ENCODE measurements at places on chromosomes 2 and 18.

- DNase-seq: no peak
Observed at GRCh38 chr2:64581777-64582539, 57.8 kb downstream of the AFTPH start.

DNA sequence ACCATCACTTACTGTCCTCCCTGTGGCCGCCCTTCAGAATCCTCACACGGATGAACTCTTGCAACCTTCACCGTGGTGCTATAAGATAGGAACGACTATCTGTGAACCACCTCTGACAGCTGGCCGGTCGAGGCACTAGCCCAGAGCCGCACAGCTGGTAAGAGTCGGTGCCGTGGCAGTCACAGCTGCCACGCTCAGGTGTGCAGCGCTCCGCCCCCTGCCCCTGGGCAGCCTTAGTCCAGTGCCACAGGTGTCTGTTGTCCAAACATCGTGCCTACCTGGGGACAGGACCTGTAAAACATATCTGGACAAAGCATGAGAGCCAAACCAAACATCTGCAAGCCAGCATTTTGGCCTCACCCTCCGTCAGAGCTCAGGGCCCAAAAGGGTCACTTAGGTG, 55.3 kb upstream of the SALL3 start:
- no peak for DNase-seq

DNA sequence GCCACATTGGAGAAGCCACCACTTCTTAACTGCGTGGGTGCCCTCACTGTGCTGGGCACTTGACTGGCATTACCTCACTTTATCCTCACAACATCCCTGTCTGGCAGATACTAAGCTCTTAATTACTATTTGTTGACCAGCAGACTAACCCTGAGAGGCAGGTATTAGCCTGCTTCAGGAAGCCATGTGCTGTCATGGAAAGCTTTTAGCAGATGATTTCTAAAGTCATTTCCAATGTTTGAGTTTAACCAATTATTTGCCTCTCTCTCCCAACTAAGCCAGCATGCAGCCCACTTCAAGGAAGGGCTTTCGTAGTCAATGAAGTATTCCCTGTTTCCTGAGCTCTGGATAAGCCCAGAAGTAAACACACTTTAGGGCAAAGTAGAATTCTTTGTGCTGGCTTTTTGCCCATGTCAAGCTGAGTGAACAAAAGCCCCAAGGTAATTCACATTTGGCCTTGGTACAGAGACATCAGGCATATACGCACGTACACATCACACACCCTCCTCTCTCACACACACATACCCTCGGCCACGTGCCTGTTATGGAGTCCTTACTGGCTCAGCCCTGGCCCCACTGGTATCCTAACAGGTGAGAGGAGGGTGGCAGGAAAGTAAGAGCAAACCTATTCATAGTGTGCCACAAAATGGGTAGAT, 108.6 kb downstream of the C1D start:
- DNase-seq: no peak

- no peak for DNase-seq
Observed at GRCh38 chr18:58580078-58580477, 48.8 kb downstream of the ALPK2 start.

DNA sequence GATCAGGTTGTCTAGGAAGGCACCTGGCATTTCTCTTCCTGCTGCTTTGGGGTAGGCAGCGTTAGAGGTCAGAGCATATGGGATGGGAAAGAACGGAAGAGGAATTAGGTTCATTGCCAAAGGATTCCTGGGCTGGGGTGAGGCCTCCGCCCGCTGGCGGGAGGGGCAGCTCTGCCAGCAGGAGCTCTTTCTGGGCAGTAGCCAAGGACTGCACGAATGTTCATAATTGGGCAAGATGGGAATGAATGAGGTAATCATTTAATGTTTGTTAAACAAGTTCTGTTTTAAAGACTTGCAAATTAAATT, 253.9 kb downstream of the AGAP1 start:
- DNase-seq: no peak

- DNase-seq: no peak
Observed at GRCh38 chr2:59857109-59857508, 696.3 kb downstream of the BCL11A start.

- DNase-seq: no peak
Observed at GRCh38 chr2:112644155-112644932, 1.4 kb upstream of the SLC20A1 start.

DNA sequence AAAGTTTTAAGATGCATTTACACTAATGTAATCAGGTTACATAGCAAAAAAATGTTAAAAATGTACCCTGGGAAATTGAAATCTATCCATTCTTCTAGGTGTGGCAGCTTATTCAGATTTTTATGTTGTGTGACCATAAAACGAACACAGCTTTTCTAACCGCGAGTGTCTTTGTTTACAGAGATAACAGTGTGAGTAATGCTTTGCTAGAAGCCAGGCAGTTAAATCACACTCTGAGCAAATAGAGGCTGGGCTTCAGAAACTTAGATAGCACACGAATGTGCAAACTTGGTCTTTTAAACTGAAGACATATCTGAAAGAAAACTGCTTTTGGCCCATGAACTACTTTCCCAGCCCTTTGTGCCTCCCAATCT, 116.1 kb downstream of the SPTBN1 start:
- DNase-seq: no peak

DNA sequence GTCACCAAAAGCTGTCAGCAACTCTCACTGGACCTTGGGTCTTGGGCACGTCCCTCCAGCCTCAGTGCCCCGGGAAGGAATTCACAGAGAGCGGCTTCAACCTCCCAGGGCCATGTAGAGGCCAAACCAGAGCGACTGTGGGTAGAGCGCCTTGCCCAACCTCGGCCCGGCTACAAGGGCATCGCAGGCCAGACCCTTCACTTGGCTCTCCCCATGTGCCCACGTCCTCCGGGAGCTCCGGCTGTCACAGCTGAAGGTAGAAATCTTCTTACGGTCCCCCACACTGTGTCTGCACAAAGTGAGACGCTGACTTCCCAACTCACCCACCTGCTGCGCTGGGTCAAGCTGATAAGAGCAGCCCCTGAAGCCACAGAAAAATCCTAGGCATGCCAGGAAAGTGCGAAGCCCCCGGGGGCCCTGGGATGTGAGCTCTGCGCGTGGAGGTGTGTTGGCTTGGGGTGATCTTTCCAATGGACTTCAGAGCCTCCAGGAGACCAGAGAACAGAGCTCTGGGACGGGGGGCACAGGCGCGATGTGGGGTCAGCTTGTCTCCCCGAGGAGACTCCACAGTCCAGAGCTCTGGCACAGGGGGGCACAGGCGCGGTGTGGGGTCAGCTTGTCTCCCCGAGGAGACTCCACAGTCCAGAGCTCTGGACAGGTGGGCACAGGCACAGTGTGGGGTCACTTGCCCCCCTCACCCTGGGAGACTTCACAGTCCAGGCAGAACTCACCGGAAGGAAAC, 105.5 kb downstream of the RTP5 start:
- no peak for DNase-seq

- DNase-seq: no peak
Observed at GRCh38 chr2:238974501-238975166, 126.7 kb downstream of the TWIST2 start.

DNA sequence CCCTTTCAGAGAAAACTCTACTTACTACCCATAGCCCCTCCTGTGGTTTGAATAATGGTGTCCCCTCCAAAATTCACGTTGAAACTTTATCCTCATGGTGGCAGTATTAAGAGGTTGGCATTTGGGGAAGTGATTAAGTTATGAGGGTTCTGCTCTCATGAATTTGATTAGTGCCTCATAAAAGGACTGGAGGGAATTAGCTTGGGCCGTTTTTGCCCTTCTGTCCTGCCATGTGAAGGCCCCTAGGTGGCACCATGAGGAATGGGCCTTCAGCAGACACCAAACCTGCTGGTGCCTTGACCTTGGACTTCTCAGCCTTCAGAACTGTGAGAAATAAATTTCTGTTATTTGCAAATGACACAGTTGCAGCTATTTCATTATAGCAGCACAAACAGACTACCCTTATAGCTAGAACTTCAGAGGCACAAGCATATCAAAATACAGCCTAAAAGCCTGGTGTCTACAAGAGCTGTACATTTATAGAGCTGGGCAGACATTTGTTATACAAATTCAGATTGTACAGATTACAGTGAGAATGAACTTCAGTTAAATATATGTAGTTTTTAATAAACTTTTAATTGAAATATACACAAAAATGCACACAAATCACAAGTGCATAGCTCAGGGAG, 2.6 kb upstream of the PTPN2 start:
- no peak for DNase-seq

DNA sequence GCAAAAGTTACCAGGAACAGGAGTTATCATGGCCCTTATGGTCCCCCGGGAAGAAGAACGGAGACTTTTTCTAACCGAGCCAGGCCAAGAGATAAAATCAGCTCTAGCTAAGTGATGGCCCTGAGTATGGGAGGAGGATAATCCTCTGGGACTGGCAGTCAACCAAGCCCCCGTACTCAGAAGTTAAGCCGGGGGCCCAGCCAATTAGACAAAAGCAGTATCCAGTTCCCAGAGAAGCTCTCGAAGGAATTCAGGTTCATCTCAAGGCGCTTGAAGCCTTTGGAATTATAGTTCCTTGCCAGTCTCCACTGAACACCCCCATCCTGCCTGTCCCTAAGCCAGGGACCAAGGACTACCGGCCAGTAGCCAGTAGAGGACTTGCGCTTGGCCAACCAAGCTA, 365.3 kb upstream of the TCF4 start:
- DNase-seq: no peak

- no peak for DNase-seq
Observed at GRCh38 chr18:49768051-49768391, 45.3 kb downstream of the ACAA2 start.

- no peak for DNase-seq
Observed at GRCh38 chr2:121446647-121447241, 83.9 kb upstream of the RNU4ATAC start.

GRCh38 chr2:208529796-208530195, 123.2 kb downstream of the PTH2R start:
- DNase-seq: no peak

DNA sequence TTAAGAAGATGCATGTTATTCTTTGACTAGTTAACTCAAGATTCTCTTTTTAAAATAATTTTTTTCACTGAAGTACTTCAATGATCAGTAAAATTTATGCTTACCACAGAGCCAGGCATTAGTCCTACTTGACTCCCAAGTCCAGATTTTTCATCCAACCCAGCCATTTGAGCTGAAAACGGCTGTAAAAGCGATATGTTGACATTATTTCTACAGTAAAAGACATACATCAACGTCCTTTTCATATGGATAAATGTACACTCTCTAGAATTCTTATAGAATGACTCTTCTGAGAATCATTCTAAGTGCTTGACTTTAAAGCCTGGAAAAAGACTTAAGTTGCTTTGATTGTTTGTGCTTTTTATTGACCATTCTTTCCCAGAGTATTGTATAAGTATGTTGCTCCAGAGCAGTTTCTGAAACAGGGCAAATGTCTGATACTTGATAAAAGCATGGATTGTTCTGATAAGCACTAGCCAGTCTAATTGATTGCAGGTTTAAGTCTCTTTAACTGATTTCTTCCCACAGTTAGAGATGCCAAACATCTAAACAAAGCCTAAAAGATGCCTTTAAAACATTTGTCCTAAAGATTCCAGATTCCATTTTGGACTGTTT, 90.9 kb downstream of the COL5A2 start:
- DNase-seq: no peak

GRCh38 chr18:35227254-35227653, 13.6 kb upstream of the ZNF397 start:
- no peak for DNase-seq

GRCh38 chr2:38122344-38122743, 46.4 kb upstream of the CYP1B1 start:
- DNase-seq: no peak

- DNase-seq: no peak
Observed at GRCh38 chr18:38369772-38370690, 804.4 kb upstream of the CELF4 start.

- DNase-seq: no peak
Observed at GRCh38 chr2:100119235-100119634, 23.2 kb downstream of the AFF3 start.

GRCh38 chr18:32301976-32302743, 112.3 kb downstream of the MEP1B start:
- no peak for DNase-seq

DNA sequence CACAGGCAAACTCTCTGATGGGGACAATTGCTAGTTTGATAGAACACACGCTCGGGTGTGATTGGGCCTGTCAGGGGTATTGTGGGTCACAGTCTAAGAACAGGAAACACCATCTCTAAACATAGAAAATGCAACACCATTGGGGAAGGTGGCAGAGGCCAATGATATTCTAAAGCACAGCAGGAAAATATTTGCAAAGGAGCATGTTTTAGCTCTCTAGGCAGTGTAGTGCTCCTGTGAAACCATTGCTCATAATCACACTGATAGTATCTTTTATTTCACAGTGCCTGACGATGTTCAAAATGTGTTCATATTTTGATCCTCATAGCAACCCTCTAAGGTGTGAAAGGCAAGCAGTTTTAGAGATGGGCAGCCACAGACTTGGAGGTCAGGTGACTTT, 224.2 kb downstream of the CD226 start:
- DNase-seq: no peak
